ENCODE measurements at places on chromosomes 13 and 19. TPM values are rescaled to one million over a fixed set of nuclear protein-coding genes. Genes with fewer than 3 reads are reported as not detected.

- no peak for DNase-seq
Observed at GRCh38 chr19:739998-740715, 10.8 kb upstream of the MISP start.

Gene OR7A5
- total RNA-seq, result 0.39 TPM

GRCh38 chr13:43848001-43848649 lies 31.4 kb downstream of the CCDC122 start:
- DNase-seq, result no peak

Gene BRCA2
- total RNA-seq, result 7.0 TPM

DNA sequence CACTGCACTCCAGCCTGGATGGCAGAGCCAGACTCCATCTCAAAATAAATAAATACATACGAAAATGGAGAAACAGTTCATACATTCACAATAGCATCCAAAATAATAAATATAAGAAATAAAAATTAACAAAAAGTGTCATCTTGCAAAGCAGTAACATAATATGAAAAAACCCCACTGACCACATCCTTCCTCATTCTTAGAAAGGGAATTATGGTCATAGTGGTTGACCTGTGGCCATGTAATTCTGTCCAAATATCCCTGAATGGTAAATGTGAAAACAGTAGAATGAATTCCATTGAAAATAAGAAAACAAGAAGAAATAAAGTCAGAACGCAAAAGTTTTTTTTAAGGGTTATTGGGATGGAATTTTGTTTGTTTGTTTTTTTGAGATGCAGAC lies 7.0 kb upstream of the CDC42EP5 start:
- DNase-seq, result no peak

- DNase-seq, result peak; percentile 90
Observed at GRCh38 chr19:1449467-1450442, at the start of gene APC2. TSS of gene APC2 (plus strand) at chr19:1450121. CDS start at chr19:1453002, 2,881 bp downstream.

Gene LEUTX
- not detected for total RNA-seq

DNA sequence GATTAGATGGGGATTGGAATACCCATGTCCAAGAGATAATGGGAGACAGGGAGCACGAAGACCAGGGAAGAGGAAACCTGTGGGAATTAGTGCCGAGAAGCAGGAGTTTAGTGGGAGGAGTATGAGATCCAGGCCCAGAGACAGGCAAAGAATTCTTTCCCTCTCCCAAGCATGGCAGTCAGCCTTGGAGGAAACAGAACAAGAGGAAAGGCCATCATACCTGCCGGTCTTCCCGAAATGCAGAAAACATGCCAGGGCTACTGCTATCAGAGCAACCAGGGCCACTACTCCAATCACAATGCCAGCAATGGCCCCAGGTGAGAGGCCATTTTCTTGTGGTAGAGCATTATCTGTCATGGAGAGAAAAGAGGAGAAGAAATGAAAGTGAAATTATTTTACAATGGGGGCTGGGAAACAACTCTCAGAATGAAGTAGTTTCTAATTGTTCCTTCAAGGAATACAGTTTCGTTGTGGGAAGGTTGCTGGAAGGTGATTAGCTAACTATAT lies 16.1 kb downstream of the CEACAM1 start:
- no peak for DNase-seq

GRCh38 chr13:91946498-91947070 lies 548.2 kb downstream of the GPC5 start:
- DNase-seq, result peak; percentile 33

Gene CD33
- 3.9 TPM for total RNA-seq

GRCh38 chr19:13847407-13848339 lies 29.3 kb upstream of the NANOS3 start:
- no peak for DNase-seq
